Breast epithelium (tissue), 4 donors: ENCODE measurements at places on chromosomes 6 and 20.

DNA sequence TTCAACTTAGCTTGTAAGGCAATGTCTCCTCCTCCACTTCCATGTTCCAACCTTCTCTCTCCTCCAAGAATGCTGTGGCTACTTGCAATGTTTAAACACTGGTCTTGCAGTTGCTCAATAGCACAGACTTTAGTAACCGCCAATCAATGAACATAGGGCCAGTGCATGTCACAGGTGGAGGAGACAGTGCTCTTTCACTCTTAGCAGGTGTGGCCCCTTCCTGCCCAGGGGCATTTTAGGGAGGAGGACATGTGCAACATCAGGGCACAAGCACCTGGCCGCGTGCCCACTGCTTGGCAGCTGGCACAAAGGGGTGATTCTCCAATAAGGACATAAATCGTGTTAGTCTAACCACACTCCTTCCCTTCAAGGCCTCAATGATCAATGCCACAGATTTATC lies 41.3 kb downstream of the ADGRF1 start:
- H3K4me3 ChIP-seq: no peak overlapping the region
- H3K4me1 ChIP-seq: no peaks in the 10 kb centered on the region
- H3K36me3 ChIP-seq: no peaks in the 10 kb centered on the region
- H3K27me3 ChIP-seq: no peaks in the 10 kb centered on the region
- DNase-seq: peak; percentile 53

GRCh38 chr6:64160486-64160885 lies 524.9 kb downstream of the PHF3 start:
- H3K36me3 ChIP-seq: no peaks in the 10 kb centered on the region
- no peaks in the 10 kb centered on the region for H3K4me1 ChIP-seq
- no peak for DNase-seq
- H3K27me3 ChIP-seq: no peaks in the 10 kb centered on the region

DNA sequence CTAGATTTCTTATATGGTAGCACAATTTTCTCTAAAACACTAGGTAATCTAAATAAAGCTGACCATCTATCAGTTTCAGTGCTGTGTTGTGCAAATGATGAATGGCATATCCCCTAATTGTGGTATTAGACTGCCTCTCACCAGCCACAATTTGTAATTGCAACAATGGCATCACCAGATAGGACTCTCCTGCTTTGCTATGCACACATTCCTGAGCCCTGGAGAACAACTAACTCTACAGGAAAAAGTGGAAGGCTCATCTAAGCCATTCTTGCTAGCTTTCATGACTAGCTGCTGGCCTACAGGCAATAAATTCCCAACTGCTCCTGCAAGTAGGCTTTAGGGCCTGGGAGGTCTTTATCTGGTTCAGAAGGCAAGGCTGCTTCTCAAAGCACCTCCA lies 974.1 kb downstream of the EYS start:
- H3K4me3 ChIP-seq: no peak overlapping the region
- H3K4me1 ChIP-seq: no peaks in the 10 kb centered on the region
- no peak for DNase-seq
- H3K27me3 ChIP-seq: no peaks in the 10 kb centered on the region
- no peak overlapping the region for H3K27ac ChIP-seq
- H3K36me3 ChIP-seq: no peaks in the 10 kb centered on the region

DNA sequence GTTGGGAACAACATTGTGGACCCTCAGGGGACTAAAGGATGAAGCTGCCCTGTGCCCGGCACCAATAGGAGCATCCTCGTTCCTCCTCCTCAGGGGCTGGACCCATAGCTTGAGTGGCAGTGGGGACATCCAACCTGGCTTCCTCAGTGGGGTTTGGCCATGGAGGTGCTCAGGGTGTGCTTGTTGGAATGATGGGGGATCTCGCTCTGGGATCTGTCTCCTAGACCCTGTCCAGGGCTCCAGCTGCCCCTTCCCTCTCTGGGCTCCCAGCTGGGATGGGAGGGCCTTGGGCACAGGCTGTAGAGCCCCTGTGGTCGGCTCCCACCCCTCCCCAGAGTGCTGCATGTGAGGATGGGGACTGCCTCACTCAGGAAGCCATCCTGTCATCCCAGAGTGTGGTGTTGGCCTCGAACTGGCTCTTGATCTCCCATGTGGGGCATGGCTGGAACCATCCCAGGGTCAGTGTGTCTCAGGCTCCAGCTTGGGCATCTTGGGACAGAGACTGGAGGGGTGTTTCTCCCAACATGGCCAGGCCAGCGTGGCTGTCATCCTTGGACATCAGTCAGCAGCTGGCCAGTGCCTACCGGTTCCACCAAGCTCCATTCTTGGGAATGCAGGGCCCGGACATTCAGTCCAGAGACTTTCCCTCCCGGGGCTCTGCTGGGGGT lies 9.5 kb upstream of the MYT1 start:
- H3K4me3 ChIP-seq: no peak overlapping the region
- DNase-seq: no peak
- H3K36me3 ChIP-seq: no peaks in the 10 kb centered on the region
- no peak overlapping the region for H3K27ac ChIP-seq
- H3K4me1 ChIP-seq: no peaks in the 10 kb centered on the region

DNA sequence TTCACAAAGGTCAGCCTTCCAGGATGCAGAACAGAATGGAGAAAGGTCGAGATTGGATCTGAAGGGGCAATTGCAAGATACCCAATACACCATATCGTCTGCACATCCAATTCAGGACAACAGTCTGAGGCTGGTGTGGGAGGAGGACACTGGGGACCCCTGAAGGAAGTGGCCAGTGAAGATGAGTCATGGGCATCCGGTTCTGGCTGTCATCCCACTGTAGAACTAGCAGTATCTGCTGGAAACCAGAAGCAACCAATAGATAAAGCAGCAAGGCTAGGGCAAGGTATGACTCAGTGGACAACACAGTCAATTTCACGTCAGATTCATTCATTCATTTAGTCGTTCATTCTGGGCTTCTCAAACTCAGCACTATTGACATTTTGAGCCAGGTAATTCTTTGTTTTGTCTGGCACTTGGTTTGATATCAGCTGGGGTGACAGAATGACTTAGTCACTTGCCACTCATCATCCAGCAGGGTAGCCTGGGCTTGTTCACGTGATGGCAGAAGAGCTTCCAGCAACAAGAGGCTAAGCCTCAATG lies 30.3 kb upstream of the SHLD1 start:
- no peak for DNase-seq
- H3K4me3 ChIP-seq: no peak overlapping the region
- no peaks in the 10 kb centered on the region for H3K36me3 ChIP-seq
- H3K4me1 ChIP-seq: no peaks in the 10 kb centered on the region
- H3K27me3 ChIP-seq: no peaks in the 10 kb centered on the region
- H3K27ac ChIP-seq: no peak overlapping the region

- no peak for DNase-seq
- no peaks in the 10 kb centered on the region for H3K27me3 ChIP-seq
- no peaks in the 10 kb centered on the region for H3K36me3 ChIP-seq
Measured at GRCh38 chr20:31746068-31746878, 7.2 kb downstream of the TPX2 start.

DNA sequence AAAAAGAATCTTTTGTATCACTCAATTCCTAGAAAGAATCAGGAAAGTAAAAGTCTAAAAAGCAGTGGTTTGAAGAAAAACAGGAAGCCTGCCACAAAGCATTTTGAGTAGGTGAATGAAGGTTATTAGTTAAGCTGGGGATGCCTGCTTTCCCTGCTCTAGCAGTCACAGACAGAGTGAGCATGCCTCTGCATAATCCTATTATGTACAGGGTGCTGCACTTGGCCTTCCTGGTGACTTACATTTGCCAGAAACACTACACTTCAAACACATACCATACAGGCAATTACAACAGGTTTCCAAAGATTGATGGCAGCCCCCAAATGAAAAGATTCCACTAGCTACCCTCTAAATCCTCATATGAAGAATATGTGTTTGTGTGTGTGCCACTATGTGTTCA lies 130.8 kb downstream of the TPBG start:
- no peak overlapping the region for H3K4me3 ChIP-seq
- no peaks in the 10 kb centered on the region for H3K36me3 ChIP-seq
- DNase-seq: no peak
- H3K4me1 ChIP-seq: no peaks in the 10 kb centered on the region
- no peaks in the 10 kb centered on the region for H3K27me3 ChIP-seq

DNA sequence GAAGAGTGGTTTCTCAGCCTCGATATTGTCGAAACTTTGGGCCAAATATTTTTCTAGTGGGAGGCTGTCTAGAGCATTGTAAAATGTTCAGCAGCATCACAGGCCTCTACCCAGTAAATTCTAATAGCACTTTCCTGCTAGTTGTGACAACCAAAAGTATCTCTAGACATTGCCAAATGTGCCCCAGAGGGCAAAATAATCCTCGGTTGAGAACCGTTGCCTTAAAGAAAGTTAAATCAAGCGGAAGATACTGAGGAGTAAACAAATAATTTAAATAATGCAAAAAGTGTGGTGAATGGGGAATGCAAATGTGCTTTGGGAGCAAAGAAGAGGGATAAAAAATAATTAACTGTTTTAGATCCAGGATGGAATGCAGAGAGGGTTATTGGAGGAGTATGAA lies 106.4 kb upstream of the ASCC3 start:
- H3K4me1 ChIP-seq: no peaks in the 10 kb centered on the region
- DNase-seq: no peak
- H3K27ac ChIP-seq: no peak overlapping the region
- H3K4me3 ChIP-seq: no peak overlapping the region

DNA sequence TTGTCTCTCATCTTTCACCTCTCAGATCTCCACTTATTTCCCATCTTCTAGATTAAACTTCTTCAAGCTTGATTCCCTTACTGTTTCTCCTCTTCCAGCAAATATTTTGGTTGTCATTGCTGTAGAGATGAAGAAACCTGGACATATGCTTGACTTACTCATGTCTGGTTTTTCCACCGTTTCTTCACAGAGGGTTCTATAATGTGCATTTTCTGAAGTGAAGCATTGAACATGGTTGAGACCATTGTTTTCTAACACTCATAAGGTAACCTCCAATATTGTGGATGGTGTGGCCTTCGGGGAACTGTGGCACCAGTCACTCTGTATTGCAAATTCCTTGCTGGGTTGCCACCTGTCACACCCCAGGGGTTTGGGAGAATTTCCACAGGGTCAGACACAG lies 237.2 kb downstream of the PLCB1 start:
- H3K27me3 ChIP-seq: no peaks in the 10 kb centered on the region
- no peak overlapping the region for H3K4me3 ChIP-seq
- no peaks in the 10 kb centered on the region for H3K36me3 ChIP-seq
- H3K4me1 ChIP-seq: no peaks in the 10 kb centered on the region
- no peak overlapping the region for H3K27ac ChIP-seq

DNA sequence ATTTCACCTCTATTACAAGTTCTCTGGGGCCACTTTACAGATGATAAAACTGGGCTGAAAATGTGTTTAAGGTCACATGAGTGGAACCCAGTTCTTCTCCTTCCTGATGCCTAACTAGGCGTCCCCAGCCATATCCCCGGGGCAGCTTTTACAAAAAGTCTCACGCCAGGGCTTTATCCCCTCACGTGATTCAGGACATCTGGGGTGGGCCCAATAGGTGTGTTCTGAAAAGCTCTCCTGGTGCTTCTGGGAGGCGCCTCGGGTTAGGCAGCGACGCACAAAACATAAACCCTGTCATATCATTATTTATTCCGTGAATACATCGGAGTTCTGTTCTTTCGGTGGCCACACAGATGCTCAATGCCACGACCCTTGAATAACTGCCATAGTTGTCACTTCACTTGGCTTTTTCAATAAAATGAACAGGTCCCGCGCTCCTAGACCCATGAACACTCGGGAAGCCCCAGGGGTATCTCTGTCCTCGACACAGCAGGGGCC lies 32.1 kb downstream of the SF3B5 start:
- peak overlapping the region; percentile 87 for H3K27ac ChIP-seq
- no peaks in the 10 kb centered on the region for H3K27me3 ChIP-seq
- no peaks in the 10 kb centered on the region for H3K36me3 ChIP-seq

DNA sequence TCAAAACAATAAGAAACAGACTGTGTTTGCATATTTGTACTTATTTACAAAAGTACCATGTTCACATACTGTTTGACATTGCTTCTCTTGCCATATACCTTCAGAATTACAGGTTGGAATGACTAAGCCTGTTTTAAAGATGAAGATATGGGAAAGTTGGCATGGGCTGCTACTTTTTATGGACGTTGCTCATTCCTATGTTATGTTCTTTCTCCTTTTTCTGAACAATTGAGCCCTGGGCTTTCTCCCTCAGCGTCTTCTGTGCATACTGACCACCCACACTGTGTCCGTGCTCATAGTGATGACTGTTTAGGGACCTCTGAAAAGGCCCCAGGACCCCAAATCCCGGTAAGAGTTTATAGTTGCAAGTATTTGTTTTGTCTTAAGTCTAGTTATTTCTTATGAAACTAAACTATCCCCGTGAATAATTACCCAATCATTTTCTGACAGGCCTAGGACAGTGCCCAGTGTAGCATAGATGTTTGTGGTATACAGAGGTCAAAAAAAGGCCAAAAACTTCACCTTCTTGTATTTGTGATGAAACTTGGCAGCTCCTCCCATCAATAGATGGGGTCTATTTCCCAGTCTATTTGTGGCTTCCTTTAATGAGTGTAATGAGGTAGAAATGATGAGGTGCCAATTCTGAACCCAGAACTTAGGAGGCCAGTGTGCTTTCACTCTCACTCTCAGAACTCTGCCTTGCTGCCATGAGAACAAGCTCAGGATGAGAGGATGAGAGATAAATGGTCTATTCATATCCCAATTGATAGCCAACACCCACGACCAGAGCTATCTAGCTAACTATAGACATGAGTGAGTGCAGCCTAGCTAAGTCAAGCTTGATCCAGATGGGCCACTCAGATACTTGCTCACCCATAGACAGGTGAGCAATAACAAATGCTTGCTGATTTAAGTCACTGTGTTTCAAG lies 40.9 kb downstream of the GSTA4 start:
- H3K4me1 ChIP-seq: no peaks in the 10 kb centered on the region
- no peaks in the 10 kb centered on the region for H3K27me3 ChIP-seq
- no peak overlapping the region for H3K27ac ChIP-seq
- H3K36me3 ChIP-seq: no peaks in the 10 kb centered on the region
- no peak for DNase-seq

DNA sequence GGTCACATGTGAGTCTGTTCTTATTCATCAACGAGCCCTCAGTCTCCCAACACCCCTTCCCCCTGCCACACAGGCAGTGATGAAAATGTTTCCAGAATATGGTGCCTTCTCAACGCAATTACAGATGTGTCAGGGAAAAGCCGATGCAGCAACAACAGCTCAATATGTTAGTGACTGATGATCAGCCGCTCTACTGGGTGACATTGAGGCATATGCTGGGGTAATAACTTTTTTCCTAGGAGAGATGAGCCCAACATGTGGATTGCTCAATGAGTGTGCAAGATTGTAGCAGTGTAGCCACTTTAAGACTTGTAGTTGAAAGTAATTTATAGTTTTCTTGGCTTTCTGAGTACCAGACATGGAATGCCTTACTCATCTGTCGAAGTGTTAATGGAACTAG lies 49.4 kb downstream of the DTD1 start:
- H3K4me3 ChIP-seq: no peak overlapping the region
- no peak for DNase-seq
- H3K27me3 ChIP-seq: no peaks in the 10 kb centered on the region
- H3K27ac ChIP-seq: no peak overlapping the region
- no peaks in the 10 kb centered on the region for H3K4me1 ChIP-seq
- no peaks in the 10 kb centered on the region for H3K36me3 ChIP-seq

GRCh38 chr6:125296471-125296870 lies 5.3 kb downstream of the HDDC2 start:
- H3K27ac ChIP-seq: no peak overlapping the region
- no peaks in the 10 kb centered on the region for H3K4me1 ChIP-seq
- H3K36me3 ChIP-seq: no peaks in the 10 kb centered on the region
- no peak overlapping the region for H3K4me3 ChIP-seq
- H3K27me3 ChIP-seq: no peaks in the 10 kb centered on the region
